ENCODE measurements at places on chromosomes 1 and 21.

DNA sequence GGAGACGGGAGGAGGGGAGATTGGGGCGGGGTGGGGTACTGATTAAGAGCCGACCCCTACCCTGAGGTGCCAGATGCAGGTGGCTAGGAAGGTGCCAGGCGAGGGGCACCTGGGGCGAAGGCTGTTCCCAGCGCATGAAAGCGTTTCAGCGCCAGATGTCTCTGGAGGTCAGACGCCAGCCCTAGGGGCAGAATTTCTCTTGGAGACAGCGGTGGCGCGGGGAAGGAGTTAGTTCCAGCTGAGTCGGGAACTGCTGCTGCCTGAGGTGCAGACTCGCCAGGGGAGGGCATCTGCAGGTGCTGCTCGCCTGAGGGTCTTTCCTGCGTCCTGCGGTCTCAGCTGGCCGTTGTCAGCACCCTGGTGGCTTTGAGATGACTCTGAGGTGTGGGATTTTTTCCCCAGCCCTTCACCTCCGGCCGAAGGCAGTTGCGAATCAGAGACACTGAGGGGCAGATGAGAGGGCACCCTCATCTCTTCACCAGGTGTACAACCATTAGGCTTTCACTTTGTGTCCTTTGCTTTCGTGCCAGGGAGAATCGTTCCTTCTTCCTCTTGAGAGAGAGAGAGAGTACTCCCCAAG lies 539 bp downstream of the CGN start:
- DNase-seq = no peak

- DNase-seq = no peak
These were observed 18.0 kb downstream of the MPZL1 start for GRCh38 chr1:167739752-167740151.

DNA sequence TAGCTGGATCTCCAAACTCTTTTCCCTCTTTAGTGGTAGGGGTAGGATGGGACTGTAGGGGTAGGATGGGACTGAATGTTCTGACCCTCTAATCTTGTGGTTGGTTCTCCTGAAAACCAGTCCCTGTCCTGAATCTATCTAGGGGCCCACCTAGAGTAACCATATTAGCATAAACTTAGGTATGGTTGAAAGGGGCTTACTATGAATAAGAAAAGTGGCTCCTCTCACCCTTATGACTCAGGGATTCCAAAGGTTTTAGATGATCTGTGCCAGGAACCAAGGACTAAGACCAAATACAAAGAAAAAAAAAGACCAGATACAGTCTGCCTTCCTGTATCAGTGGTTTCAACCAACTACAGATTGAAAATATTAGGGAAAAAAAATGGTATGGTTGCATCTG lies 28.9 kb downstream of the RNF2 start:
- no peak for DNase-seq

- DNase-seq = no peak
These were observed 18.2 kb downstream of the MYOM3 start for GRCh38 chr1:24093732-24094131.

GRCh38 chr1:66085600-66085999 lies 292.9 kb downstream of the PDE4B start:
- no peak for DNase-seq

DNA sequence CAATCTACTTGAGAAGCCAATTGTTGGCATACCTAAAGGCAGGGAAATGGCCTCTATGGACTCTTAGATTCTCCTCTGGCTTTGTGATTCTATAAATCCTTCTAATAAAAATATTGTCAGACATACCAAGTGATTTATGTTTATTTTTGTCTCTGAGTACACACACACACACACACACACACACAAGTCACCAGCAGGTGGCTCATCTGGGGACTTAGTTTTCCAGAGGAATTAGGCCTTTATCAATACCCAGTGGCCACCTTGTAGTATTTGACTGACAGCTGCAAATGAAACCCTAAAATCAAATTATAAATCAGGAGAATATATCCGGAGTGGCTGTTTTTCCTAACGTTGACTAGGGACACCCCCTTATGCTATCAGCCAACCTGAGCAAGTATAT lies 258.5 kb downstream of the BRINP2 start:
- DNase-seq = no peak

- DNase-seq = no peak
These were observed 3.4 kb downstream of the S100A10 start for GRCh38 chr1:151990058-151990855.

DNA sequence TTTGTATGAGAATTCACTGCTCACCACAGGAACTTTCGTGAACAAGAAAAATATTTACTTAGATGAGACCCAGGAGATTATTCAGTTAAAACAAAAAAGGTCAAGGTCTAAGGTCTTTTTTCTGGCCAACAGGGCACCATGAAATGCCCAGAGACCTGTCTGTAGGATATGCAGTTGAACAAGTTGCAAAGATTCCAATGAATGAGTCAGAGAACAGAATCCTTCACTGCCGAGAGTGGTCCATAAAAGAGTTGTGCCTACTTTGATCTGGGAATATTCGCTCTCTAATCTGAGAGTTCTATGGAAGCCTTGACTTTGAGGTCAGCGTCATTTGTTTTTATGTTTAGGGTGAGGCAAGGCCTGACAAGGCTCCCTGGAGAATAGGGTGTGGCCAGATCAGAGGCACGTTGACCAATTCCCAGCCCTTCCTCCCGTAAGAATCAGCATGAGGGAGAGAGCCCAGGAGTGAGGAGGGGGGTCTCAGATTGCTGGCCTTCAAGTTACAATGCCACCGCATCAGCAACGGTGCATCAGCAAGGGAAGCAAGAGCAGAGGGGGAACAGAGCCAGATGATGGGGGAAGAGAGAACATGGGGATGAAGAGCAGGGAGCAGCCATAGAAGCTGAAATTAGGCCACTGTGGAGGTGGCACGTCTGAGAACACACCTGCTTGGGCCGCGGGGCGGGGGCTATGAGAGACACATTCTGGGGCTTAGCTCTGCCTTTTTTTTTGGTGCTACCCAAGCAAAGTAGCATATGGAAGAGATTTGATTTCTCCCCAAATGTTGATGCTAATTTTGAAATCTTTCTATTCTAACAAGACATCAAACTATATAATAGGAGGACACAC lies 206.4 kb upstream of the RAB4A start:
- DNase-seq = no peak

GRCh38 chr21:33780631-33781030 lies 135.0 kb downstream of the ATP5PO start:
- DNase-seq = no peak

- DNase-seq = no peak
These were observed 138.3 kb upstream of the GPR52 start for GRCh38 chr1:174309490-174309889.

GRCh38 chr21:36790616-36791015 lies 91.7 kb downstream of the SIM2 start:
- no peak for DNase-seq

- DNase-seq = no peak
These were observed 134.1 kb downstream of the TMEM53 start for GRCh38 chr1:44539991-44540730.

DNA sequence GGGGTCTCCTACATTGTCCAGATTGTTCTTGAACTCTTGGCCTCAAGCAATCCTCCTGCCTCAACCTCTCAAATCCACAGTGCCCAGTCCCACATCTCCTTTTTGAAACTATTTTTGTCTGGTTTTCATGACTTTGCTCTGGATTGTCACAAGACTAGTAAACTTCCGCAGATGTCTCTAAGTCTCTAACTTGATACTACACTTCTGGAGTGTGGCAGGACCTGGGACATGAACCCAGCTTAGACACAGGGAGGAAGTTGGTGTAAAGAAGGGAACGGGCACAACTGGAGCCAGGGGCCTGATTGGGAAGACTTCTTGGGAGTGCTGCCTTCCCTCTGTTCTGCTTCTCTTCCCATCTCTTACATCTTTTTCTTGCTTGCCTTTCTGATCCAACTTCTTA lies 16.2 kb upstream of the DISC1 start:
- no peak for DNase-seq

DNA sequence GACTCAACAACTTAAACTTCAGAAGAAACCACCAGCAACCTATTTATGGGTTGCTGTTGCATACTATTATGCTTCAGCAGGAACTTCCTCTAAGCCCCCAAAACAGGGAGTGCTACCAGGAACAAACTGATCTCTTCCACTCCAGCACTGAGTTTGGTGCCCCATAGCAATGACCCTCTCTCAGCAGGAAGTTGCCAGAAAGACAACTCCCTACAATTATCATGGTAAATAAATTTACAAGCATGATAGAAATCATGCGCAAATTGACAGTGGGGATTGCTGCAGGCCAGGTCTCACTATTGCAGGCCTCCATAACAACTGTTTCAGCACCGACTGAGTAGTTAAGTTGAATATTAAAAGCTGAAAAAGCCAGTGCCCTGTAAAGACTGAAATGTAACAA lies 180.6 kb downstream of the PLA2G4A start:
- DNase-seq = no peak

- no peak for DNase-seq
These were observed 397.8 kb upstream of the VAMP3 start for GRCh38 chr1:7373251-7373650.

DNA sequence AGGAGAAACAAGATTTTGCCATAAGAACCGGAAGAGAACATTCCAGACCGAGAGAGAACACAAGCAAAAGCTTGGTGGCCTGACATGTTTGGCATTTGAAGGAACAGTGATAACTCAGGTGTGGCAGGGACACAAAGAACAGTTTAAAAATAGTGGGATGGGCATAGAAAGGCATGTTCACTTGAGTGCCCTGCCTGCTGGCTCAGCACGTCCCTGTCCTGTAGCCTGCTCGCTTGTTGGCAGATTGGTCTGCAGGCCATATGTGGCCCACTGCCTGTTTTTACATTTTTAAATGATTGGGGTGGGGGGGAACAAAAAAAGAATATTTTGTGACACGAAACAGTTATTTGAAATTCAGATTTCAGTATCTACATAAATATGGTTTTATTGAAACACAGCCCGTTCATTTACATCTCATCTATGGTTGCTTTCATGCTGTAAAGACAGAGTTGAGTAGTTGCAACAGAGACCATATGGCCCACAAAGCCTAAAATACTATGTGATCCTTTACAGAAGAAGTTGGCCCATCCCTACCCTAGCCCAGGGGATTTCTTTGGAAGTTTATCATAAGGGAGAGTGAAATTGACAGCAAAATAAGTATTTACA lies 100.7 kb downstream of the RGL1 start:
- no peak for DNase-seq

- DNase-seq = peak; percentile 36
These were observed 5.6 kb upstream of the KCNA10 start for GRCh38 chr1:110524311-110525248.

GRCh38 chr1:198934901-198935305 lies 296.1 kb downstream of the PTPRC start:
- DNase-seq = no peak

DNA sequence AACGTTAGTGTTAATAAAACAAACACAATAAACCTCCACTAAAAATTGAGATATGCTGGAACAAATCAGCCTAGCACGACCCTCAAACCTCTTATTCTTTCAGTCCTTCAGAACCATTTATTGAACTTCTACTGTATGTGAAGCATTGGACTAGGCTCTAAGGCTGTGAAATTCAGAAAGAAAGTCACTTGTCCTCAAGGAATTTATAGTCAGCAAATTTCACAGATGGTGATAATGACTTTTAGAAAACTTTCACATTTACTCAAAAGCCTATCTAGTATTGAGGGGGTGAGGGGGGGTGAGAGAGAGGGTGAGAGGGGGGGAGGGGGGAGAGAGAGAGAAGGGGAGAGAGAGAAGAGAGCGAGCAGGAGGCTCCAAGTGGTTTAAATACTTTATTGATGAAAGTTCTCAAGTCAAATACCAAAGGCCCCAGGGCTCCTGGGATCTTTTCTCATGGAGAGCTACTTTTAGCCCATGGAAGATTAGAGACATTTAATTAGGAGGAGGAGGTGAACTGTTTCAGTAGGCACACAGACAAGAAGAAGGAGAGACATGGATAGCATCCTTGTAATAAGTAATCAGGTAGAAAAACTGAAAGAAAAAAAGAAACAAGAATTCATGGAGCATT lies 66.3 kb upstream of the SSX2IP start:
- no peak for DNase-seq

GRCh38 chr1:10939654-10940450 lies 72.6 kb upstream of the TARDBP start:
- DNase-seq = no peak
